Spinal cord (tissue), 10 donors: ENCODE measurements at places on chromosomes 5 and 9.

DNA sequence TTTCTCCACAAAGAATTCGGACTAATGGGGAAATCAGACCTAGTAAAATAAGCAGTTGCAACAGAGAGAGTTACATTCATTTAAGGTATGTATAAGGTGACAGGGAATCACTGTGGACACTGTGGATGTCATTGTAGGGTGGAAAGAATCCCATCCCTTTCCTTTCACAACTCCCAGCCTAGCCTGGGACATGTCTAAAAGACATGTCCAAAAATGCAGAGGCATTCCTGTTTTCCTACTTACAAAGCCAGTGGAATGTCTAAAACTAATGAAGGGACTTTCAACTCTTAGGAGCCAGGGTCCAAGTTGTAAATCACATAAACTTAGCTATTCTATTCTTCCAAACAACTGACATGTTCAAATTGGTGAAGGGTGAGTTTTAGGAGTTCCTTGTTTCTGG lies 511.0 kb downstream of the PRELID2 start:
- DNase-seq = no peak

GRCh38 chr5:76947082-76947503 lies 5.8 kb upstream of the CRHBP start:
- no peak for DNase-seq

- DNase-seq = no peak
Measured at GRCh38 chr5:39948341-39948740, 523.6 kb upstream of the DAB2 start.

DNA sequence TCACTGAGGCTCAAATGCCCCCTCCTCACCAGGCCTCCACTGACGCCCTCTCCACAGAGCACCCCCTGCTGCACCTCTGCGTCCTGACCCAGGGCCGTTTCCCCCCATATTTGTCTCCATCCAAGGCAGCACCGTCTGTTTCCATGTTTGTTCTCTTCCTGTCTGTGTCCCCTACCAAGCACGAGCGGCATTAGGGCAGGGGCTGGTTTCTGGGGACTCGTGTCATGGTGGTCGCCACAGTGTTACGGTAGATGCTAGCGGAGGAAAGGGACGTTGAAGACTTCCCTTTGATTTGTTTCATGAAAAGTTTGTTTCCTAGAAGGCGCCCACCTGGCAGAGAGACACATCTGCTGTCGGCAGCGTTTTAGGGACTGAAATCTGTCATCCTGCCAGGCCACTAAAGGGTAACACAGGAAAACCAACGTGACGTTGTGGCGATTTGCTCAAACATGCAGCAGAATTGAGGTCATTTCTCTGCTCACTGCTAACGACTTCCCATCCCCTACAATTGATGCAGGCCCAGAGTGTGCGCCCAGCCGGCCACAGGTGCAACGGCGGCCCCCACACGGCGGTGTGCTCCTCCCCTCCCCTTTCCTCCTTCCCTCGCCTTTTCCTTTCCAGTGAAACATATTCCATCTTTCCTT lies 79.3 kb upstream of the IRX4 start:
- no peak for DNase-seq

GRCh38 chr9:69431777-69432176 lies 106.8 kb downstream of the ENTREP1 start:
- DNase-seq = no peak
